ENCODE measurements at places on chromosomes 5 and 9. TPM values are rescaled to one million over a fixed set of nuclear protein-coding genes. Genes with fewer than 3 reads are reported as not detected.

BOD1 gene
- polyA plus RNA-seq = 96.7 TPM

LECT2 gene
- polyA plus RNA-seq = not detected

GRCh38 chr5:178314061-178314660 lies 81.6 kb upstream of the PHYKPL start:
- no peak for DNase-seq

DNA sequence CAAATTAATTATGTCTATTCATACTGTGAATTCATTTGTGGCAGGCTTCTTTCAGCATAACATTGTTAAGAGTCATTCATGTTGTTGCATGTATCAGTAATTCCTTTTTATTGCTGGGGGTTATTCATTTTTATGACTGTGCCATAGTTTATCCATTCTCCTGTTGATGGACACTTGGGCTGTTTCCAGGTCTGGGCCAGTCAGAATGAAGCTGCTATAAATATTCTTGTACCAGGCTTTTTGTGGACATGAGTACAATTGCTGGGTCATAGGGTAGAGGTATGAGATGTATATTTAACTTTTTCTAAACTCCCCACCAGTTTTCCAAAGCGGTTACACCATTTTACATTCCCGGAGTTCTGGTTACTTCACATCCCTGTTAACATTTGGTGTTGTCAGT lies 13.6 kb downstream of the PRPF4 start:
- no peak for DNase-seq

DNA sequence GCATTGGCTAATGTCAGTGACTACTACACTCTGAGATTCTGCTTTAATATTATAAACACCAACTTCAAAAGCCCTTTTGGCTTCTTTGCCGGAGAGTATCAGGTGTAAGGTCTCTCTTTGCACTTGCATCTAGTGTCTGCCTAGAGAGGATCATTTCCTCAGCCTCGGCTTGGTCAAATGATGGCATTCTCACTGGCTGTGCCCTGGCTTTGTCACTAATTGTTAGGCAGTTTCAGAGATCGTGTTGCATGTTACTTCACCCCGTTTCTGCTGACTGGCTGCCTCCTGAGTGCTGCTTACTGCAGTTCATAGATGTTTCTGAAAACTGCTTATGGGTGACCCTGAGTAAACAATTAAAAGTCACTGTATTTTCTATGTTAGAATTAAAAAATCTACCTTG lies 48.8 kb downstream of the SLC1A3 start:
- no peak for DNase-seq

DNA sequence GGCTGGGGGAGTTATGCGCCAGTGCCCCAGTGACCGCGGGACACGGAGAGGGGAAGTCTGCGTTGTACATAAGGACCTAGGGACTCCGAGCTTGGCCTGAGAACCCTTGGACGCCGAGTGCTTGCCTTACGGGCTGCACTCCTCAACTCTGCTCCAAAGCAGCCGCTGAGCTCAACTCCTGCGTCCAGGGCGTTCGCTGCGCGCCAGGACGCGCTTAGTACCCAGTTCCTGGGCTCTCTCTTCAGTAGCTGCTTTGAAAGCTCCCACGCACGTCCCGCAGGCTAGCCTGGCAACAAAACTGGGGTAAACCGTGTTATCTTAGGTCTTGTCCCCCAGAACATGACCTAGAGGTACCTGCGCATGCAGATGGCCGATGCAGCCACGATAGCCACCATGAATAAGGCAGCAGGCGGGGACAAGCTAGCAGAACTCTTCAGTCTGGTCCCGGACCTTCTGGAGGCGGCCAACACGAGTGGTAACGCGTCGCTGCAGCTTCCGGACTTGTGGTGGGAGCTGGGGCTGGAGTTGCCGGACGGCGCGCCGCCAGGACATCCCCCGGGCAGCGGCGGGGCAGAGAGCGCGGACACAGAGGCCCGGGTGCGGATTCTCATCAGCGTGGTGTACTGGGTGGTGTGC lies at the start of gene RXFP3:
Gene RXFP3, plus strand, starts transcription at position 6 of the 636 bp plus-strand sequence. Its CDS starts 355 bp downstream, at position 361.
- no peak for DNase-seq

Measured in AG04450 (cell line).